Left ventricle myocardium inferior (tissue), 1 donor: ENCODE measurements at places on chromosomes 2 and 18. TPM values are rescaled to one million over a fixed set of nuclear protein-coding genes. Genes with fewer than 3 reads are reported as not detected.

- H3K36me3 ChIP-seq, result no peaks in the 10 kb centered on the region
- H3K27me3 ChIP-seq, result peaks cover 42% of the 10 kb centered on the region
- peaks cover 31% of the 10 kb centered on the region for H3K4me1 ChIP-seq
- peak within 1 kb of the TSS; percentile 72 for H3K4me3 ChIP-seq
- H3K27ac ChIP-seq, result peak within 1 kb of the TSS; percentile 87
Observed at GRCh38 chr2:100321866-100322820, at the start of gene LONRF2. TSS of gene LONRF2 (minus strand) at chr2:100322501. CDS start at chr2:100322093, 408 bp downstream.

GRCh38 chr2:60518567-60518966, 34.9 kb downstream of the BCL11A start:
- peaks cover 83% of the 10 kb centered on the region for H3K4me1 ChIP-seq
- DNase-seq, result no peak
- no peak overlapping the region for H3K27ac ChIP-seq
- H3K27me3 ChIP-seq, result no peaks in the 10 kb centered on the region

DNA sequence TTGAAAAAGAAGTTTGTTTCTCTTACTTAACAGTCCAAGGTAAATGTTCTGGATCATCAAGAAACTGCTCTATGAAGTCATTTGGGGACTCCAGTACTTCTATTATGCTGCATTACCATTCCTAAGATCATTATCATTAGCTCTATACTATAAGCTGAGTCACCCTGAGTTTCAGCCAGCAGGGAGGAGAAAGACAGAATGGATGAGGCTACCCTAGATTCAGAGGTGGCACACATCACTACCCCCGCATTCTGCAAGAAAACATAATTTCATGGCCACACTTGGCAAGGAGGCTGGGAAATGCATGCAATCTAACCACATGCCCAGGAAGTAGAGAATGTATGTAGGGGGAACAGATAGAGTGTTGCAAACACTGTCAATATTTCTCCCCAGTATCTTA, 16.6 kb upstream of the LNPK start:
- H3K36me3 ChIP-seq, result no peaks in the 10 kb centered on the region
- no peak overlapping the region for H3K4me3 ChIP-seq
- DNase-seq, result no peak
- peaks cover 19% of the 10 kb centered on the region for H3K27me3 ChIP-seq

GRCh38 chr2:45554742-45555140, 56.3 kb downstream of the SRBD1 start:
- H3K4me3 ChIP-seq, result no peak overlapping the region
- no peak for DNase-seq
- H3K4me1 ChIP-seq, result no peaks in the 10 kb centered on the region
- H3K27me3 ChIP-seq, result no peaks in the 10 kb centered on the region
- peaks cover 25% of the 10 kb centered on the region for H3K36me3 ChIP-seq

DNA sequence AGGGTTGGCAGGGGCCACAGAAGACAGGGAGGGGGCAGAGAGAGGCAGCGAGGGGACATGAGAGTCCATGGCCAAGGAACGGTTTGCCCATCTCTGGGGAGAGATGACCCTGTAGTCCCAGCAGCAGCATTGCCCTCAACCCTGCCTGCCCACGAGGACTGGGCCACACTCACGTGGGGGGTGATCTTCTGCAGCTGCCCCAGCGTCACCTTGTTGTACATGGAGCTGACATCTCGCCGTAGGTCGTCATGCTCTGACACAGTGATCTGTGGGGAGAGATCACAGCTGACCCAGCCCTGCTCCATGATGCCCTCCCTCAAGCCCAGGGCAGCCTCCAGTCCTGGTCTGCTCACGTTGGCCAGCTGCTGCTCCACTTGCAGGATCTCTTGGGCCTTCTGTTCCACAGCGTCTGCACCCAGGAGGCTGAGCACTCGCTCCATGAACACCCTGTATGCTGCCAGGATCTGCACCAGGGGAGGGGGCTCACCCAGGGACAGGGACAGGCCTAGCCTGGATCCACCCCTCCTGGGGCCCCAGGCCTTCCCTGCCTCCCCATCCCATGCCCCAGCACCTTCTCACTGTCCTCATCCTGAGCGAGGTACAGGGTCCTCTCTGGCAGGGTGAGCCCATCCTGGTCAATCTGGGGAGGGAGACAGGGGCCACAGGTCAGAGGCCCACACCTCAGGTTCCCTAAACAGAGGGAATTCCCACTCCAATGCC, 2.8 kb downstream of the ECEL1 start:
- peak; percentile 4 for DNase-seq
- no peak overlapping the region for H3K4me3 ChIP-seq
- H3K27me3 ChIP-seq, result peaks cover 100% of the 10 kb centered on the region
- H3K36me3 ChIP-seq, result no peaks in the 10 kb centered on the region
- peaks cover 19% of the 10 kb centered on the region for H3K4me1 ChIP-seq
- no peak overlapping the region for H3K27ac ChIP-seq

- H3K27ac ChIP-seq, result no peak overlapping the region
- H3K36me3 ChIP-seq, result no peaks in the 10 kb centered on the region
- no peak for DNase-seq
Observed at GRCh38 chr2:215486291-215487001, 50.6 kb upstream of the FN1 start.

DNA sequence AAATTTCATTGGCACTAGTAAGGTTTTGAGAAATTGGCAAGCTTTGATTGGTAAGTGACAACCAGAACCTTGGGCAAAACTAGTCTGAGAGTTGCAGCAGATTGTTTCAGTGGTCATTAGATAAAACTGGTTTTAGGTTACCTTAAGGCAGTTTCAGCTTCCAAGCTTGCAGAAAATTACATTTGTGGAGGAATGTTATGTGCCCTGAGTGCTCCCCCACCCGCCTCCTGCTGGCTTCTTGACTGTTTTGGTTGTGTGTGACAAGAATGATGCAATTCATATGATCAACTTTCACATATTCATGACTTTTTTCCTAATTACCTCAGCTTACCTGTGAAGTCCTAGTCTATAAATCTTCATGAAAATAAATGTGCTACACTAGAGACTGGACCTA, 599.5 kb upstream of the ZNF804A start:
- DNase-seq, result no peak
- no peaks in the 10 kb centered on the region for H3K36me3 ChIP-seq
- H3K4me3 ChIP-seq, result no peak overlapping the region
- no peaks in the 10 kb centered on the region for H3K4me1 ChIP-seq
- no peak overlapping the region for H3K27ac ChIP-seq

DNA sequence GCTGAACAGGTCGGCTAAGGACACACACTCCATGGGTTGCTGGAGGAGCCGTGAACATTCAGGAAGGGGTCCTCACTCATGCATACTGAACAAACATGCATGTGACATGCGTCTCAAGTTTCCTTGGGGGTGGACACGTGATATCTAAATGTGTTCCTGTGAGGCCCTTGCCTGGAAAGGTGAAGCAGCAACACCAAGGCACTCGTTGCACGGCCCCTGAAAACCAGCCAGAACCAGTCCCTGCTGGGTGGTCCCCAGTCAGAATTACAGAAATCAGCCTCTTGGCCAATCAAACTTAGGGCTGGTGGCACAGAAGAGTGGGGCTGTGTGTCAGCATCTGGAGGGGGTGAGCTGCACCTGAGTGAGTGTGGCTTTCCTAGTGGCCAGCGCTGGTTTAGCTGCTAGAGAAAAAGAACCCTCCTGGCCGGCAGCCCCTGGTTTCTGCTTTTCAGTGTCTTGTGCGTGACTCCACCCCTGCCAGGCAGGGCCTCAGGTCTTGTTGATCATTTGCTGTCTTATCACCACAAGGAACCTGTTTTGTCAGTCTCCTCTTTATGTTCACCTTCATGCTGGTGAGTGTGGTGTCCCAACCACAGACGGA, 3.2 kb upstream of the AQP12B start:
- no peak overlapping the region for H3K27ac ChIP-seq
- H3K27me3 ChIP-seq, result peaks cover 27% of the 10 kb centered on the region
- no peaks in the 10 kb centered on the region for H3K4me1 ChIP-seq
- DNase-seq, result no peak
- no peaks in the 10 kb centered on the region for H3K36me3 ChIP-seq

Gene RGPD3
- not detected for total RNA-seq

Gene HYCC2
- total RNA-seq, result 11.5 TPM

Gene IL1F10
- not detected for total RNA-seq

Gene IL18R1
- total RNA-seq, result 1.8 TPM

Gene IL36RN
- total RNA-seq, result not detected

Gene NPAS2
- total RNA-seq, result 51.0 TPM

Gene DGKD
- 41.7 TPM for total RNA-seq

Gene MYOM1
- total RNA-seq, result 667 TPM

Gene APCDD1
- total RNA-seq, result 38.0 TPM
